ENCODE measurements at places on chromosomes 4 and X.

DNA sequence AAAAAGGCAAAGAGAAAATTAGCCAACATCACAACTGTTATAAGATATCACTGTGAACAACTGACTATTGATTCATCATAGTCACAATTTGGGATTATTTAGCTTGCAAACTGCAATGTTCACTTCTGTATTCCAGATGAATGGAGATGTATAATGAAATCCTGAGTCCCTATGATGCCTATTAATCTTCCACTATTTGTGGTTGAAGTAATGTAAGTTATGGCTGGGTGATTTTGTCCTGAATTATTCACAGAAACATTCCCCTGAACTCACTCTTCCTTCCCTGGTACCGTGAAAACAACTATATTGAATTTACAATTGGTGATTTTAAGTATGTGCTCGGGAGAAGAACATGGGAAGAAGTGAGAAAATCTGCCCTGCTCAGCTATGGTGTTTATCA is 50.8 kb upstream of the NPFFR2 start:
- DNase-seq: no peak

DNA sequence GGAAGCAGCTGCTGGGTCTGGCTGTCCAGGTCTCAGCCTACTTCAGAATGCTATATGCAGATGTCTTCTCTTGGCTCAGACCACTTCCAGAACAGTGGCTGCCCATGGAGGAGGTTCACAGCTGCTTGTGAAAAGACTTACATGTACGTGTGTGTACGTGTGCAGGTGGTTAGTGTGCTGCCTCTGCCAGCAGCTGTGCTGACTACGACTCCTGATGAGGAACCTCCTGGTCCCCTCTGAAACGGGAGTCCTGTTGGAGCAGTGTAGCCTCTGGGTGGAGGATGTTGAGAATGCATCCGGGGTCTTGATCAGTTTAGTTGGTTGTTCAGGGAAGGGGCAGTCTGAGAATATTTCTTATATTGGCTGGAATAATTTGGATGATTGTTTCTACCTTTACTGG is 155.9 kb upstream of the WDR1 start:
- no peak for DNase-seq

DNA sequence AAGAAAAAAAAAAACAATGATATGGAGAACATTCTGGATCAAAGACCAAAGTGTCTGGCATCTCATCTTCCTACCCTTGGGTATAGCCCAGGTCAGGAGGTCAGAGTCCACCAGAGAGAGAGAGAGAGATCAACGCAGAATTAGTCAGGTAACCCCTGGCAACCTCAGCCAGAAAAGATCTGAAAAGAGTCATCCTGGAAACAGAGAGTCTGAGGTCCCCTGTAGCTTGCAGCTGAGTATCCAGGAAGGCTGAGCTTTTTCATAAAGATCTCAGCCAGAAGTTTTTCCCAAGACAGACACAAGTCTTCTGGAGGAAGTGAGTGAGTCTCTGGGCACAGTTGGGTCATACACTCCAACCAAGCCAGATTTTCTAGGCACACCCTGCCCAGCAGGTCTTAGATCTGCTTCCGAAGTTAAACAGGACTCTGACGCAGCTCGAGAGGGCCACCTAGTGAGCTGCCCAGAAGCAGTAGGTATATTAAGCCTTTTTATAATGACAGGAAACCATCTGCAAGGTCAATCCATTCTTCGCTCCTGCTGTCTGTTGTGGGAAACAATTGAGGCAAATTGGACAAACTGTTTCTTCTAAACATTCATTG is 35.7 kb downstream of the ACE2 start:
- DNase-seq: peak; percentile 32

GRCh38 chrX:100663642-100664041 is 19.6 kb downstream of the SRPX2 start:
- peak; percentile 17 for DNase-seq

DNA sequence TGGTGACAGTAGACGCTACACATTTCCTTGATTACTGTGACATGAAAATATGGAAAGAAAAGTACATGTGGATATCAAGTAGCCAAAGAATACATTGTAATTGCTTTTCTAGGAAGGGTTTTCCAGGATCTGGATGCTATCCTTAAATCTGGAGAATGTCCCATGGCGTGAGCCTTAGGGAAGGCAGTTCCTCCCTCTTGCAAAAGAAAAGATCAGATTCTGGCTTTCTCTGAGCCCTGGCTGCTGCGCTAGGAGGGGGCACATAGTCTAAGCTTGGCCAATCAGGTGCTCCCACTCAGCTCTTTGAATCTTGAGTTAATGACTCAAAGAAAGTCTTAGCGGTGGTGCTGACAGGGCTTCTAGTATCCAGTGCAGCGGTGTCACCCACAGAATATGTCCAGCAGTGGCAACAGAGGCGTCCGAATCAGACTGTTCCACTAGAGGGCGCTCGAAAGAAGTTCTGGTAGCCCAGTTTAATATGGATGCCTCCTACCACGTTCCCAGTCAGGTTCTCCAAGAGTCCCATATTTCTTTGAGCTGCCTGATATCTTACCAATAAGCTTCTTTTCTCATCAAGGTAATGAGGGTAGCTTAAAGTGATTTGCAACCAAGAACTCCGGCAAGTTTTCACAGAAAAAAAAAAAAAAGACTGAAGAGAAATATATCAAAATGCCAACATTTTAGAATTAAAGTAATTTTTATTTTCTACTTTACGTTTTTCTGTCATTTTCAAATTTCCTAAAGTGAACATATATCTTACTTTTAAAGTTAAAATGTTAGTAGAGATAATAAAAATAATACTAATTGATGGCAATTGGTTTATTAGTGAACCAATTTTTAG is 213.4 kb upstream of the S100G start:
- DNase-seq: peak; percentile 21
